T-cell (primary cell): ENCODE measurements at places on chromosomes 4 and X.

DNA sequence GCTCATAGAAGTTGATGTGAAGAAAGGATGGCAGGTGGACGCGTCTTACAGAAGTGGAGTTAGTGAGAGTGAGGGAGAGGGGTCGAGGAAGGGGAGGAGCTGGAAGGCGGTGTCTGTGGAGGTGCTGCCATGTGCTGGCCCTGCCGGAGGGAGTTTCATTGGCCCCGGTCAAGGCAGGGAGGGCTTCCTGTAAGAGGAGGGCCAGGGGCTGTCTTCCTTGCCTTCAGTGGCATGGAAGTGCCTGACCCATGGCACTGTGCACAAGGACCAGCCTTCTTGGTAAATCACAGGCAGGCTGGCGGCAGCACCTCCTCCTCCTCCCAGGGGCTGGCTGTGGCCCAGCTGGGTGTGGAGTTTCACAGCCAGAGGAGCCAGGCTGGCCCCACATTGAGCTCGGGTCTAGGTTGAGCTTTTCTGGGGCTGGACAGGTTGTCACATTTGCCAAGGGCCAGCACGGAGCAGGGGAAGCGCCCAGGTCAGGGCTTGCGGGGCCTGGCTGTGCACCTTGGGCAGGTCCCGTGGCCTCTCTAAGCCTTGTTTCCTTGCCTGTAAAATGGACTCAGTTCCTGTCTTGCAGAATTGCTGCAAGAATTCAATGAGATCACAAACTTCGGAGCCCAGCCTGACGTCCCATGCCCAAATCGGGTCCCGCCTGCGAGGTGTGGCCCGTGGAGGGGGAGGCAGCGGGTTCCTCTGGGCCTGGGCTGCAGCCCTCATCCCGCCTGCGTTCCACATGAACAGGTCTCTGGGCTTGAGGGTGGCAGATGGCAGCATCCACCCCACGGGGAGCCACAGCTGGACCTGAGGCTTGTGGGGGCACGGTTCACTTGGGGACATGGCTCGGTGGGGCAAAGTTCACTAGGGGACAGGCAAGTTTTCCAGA, 7.0 kb downstream of the HTRA3 start:
- H3K27ac ChIP-seq = no peak overlapping the region
- peaks cover 32% of the 10 kb centered on the region for H3K27me3 ChIP-seq
- no peaks in the 10 kb centered on the region for H3K4me1 ChIP-seq
- H3K36me3 ChIP-seq = no peaks in the 10 kb centered on the region
- no peak for DNase-seq
- no peak overlapping the region for H3K4me3 ChIP-seq

- DNase-seq = no peak
- no peaks in the 10 kb centered on the region for H3K27me3 ChIP-seq
- no peak overlapping the region for H3K27ac ChIP-seq
- no peak overlapping the region for H3K4me3 ChIP-seq
- no peaks in the 10 kb centered on the region for H3K4me1 ChIP-seq
- H3K36me3 ChIP-seq = no peaks in the 10 kb centered on the region
Measured at GRCh38 chrX:45517090-45517973, 316.7 kb upstream of the DIPK2B start.

DNA sequence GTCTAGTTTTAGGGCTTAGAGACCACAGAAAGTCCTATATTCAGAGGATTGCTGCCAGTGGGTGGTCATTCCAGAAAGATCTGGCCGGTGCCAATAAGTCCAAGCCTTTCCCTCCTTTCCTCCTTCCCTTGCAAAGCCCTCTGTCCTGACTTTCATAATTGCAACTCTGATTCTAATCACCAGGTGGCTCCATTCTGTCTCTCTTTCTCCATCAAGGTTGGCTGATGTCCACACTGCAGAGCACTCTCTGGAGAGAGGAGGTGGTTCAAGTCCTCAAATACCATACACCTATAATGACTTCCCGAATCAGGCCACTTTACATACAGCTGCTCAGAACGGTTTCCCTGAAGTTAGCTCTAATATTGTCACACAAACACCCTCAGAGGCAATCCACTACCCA, 22.4 kb upstream of the ARMCX4 start:
- no peak overlapping the region for H3K4me3 ChIP-seq
- no peaks in the 10 kb centered on the region for H3K36me3 ChIP-seq
- no peak overlapping the region for H3K27ac ChIP-seq
- H3K4me1 ChIP-seq = no peaks in the 10 kb centered on the region
- H3K27me3 ChIP-seq = no peaks in the 10 kb centered on the region

DNA sequence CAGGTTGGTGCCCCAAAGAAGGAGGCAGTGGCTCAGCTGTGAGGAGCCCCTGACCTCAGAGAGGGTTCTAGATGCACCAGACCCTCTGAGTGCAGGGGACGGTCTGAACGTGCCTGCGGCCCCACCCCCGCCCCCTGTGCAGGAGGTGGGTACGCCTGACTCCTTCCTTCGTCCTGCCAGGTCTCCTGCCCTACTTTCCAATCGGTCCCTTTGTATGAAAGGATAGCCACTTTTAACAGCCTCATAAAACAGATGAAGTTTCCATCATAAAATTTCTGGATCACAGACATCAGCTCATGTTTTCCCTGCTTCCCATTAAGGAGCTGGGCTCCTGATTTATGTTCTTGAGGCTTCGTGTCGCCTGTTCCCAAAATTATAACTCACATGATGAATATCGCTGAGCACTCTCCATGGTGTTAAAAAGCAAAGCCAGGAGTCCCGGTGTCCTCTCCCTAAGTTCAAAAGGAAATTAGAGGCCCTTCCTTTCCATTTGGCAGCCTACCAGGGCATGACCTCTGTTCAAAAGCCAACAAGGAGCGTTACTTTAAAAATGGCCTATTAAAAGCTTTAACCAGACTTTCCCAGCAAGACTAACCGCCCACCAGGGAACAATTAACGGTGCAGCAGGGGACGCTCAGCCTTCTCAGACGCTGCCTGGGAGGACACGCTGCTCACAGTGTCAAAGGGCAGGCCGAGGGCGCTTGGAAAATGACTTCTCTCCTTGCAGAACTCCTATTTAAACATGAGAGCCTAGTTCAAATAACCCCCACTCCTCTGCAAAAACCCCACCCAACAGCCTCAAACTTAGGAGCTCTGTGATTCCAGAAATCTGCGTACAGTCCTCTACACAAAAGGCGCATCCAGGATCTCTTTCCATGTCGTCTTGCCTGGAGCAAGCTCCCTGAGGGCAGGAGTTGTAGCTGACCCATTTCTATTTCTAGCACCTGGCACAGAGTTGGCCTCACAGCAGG, 181.9 kb downstream of the AFAP1 start:
- no peak overlapping the region for H3K27ac ChIP-seq
- no peak for DNase-seq
- H3K4me1 ChIP-seq = peaks cover 49% of the 10 kb centered on the region
- H3K27me3 ChIP-seq = no peaks in the 10 kb centered on the region
- H3K4me3 ChIP-seq = no peak overlapping the region

GRCh38 chr4:130486841-130487240, 1390.9 kb downstream of the C4orf33 start:
- no peaks in the 10 kb centered on the region for H3K27me3 ChIP-seq
- H3K36me3 ChIP-seq = no peaks in the 10 kb centered on the region
- H3K4me1 ChIP-seq = no peaks in the 10 kb centered on the region
- no peak overlapping the region for H3K27ac ChIP-seq
- DNase-seq = no peak

- H3K4me3 ChIP-seq = no peak overlapping the region
- H3K4me1 ChIP-seq = no peaks in the 10 kb centered on the region
- no peak for DNase-seq
Measured at GRCh38 chr4:768076-768475, 57.9 kb downstream of the CPLX1 start.

- DNase-seq = no peak
- H3K27ac ChIP-seq = no peak overlapping the region
- no peaks in the 10 kb centered on the region for H3K4me1 ChIP-seq
- H3K27me3 ChIP-seq = no peaks in the 10 kb centered on the region
- H3K4me3 ChIP-seq = no peak overlapping the region
- no peaks in the 10 kb centered on the region for H3K36me3 ChIP-seq
Measured at GRCh38 chr4:148238811-148239493, 203.3 kb downstream of the NR3C2 start.
